NK-92 treated with Interleukin-12 subunit alpha and Interleukin-12 subunit beta, amount 100 ng/mL, for 24 hours (cell line): ENCODE measurements at places on chromosomes 12 and 14.

GRCh38 chr14:50228313-50228712 is 3.1 kb downstream of the SOS2 start:
- no peak for DNase-seq

- no peak for DNase-seq
These were observed 451.2 kb downstream of the EGLN3 start for GRCh38 chr14:33499687-33500086.

GRCh38 chr14:27386391-27386790 is 788.6 kb upstream of the NOVA1 start:
- no peak for DNase-seq

GRCh38 chr14:29865299-29865698 is 62.3 kb downstream of the PRKD1 start:
- no peak for DNase-seq

GRCh38 chr12:5379749-5380496 is 52.0 kb upstream of the NTF3 start:
- DNase-seq: no peak

DNA sequence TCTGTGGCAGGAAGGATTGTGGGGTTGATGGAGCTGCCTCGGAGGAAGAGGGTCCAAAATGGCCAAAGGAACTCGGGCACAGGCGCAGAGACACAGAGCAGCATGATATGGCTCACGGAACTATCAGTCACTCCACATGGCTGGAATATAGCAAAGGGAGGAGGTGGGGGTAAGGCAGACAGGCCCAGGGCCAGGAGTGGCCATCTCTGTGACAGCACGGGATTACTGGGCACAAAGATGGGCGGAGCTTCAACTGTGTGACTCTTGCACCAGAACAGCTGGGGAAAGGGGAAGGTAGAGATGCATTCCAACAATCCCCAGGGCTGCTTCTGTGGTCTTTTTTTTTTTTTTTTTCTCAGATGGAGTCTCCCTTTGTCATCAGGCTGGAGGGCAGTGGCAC is 24.8 kb upstream of the EML1 start:
- no peak for DNase-seq

- DNase-seq: no peak
These were observed 963 bp downstream of the ATL1 start for GRCh38 chr14:50560931-50561285.

DNA sequence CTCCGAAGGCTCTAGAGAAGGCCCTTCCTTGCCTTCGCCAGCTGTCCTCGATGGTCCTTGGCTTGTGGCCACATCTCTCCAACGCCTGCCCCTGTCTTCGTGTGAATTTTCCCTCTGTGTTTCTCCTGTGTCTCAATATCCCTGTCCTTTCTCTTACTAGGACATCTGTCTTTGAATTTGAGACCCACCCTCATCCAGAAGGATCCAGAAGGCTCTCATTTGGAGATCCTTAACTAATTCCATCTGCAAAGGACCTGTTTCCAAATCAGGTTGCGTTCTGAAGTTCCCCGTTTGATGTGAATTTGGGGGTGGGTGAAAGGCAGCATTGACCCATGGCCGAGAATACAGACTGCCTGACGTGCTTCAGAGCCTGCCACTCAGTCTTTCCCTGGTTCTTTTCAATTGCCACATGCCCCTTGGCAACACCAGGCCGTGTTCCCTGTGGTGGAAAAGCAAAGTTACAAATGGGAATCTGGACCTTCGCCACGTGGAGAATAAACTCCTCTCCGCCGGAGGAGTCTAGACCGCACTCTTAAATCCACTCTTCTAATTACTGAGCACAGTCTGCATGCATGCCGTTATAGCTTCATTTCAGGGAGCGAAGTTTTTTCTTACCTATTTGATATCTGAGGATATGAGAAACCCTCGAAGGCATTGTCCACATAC is 158.8 kb downstream of the TMEM132C start:
- DNase-seq: no peak

GRCh38 chr12:77343291-77343690 is 277.9 kb upstream of the E2F7 start:
- no peak for DNase-seq

DNA sequence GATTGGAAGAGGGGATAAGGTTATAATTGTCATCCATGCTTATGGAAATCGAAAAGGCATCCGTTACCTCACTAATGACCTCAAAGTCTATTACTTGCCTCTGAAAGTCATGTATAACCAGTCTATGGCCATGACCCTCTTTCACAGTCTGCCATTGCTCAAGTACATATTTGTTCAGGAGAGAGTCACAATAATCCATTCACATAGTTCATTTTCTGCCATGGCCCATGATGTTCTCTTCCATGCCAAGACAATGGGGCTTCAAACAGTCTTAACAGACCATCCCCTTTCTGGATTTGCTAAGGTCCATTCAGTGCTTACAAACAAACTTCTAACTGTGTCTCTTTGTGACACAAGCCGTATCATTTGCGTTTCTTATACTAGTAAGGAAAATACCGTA is 5.4 kb downstream of the GAS2L3 start:
- DNase-seq: no peak

DNA sequence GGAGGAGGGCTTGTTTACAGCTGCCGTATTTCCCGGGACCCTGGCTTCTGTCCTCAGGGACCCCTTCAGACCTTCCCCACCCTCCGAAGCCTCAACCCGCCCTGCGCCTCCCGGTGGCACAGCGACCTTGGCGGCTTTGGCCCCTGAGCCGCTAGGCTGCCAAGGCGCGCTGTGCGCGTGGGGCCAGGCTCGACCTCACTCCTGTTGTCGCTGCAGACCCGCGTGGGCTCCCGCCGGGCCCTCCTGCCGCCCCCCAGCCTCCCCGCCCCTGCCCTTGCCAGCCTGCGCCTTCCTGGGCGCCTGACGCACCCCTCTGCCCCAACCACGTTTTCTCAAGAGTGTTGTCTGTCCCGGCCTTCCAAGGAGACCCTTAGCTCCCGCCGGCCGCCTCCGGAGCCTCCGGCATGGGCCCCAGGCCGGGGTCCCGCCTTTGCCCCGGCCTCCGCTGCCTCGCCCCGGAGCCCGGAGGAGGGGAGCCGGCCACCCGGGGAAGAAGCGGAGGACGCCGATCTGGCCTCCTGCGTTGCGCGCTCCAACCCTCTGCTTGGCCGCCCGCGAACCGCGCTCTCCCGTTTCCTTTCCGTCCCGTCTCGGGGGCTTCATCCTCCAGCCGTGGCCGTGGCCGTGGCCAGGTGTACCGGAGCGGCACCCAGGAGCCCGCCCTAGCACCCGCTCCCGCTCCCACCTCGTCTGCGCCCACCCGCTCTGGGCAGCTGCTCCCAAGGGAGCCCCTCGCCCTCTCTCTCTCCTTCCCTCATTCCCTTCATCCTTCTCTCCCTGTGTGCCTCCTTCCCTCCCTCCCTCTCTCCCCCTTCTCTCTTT is 19.9 kb downstream of the PPP2R5C start:
- DNase-seq: no peak

- DNase-seq: no peak
These were observed 11.0 kb downstream of the RESF1 start for GRCh38 chr12:31970199-31970598.
